ENCODE measurements at places on chromosomes 2 and 18. TPM values are rescaled to one million over a fixed set of nuclear protein-coding genes. Genes with fewer than 3 reads are reported as not detected.

GRCh38 chr18:46013484-46014189, 46.5 kb upstream of the EPG5 start:
- H3K36me3 ChIP-seq, result peaks cover 8% of the 10 kb centered on the region
- peaks cover 46% of the 10 kb centered on the region for H3K4me1 ChIP-seq
- H3K4me3 ChIP-seq, result no peak overlapping the region
- no peaks in the 10 kb centered on the region for H3K27me3 ChIP-seq
- no peak for DNase-seq

DNA sequence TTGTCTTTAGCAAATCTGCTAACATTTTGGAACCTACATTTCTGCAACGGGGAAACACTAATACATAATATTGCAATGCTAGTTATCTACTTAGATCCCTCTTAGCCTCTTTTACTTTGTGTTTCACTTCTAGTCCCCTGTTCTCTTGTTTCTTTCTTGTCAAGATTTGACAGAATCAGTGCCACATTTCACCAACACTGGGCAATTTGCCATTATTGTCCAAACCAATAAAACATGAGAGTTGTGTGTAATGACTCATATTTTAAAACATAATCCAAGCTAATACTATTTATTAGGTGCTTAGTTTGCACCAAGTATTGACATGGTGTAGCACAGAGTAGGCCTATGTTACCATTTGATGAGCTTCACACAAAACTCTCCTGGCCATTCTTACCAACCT, 33.7 kb upstream of the ACVR1C start:
- H3K36me3 ChIP-seq, result no peaks in the 10 kb centered on the region
- H3K27ac ChIP-seq, result no peak overlapping the region
- no peak overlapping the region for H3K4me3 ChIP-seq
- no peaks in the 10 kb centered on the region for H3K4me1 ChIP-seq
- no peak for DNase-seq

- H3K36me3 ChIP-seq, result peaks cover 24% of the 10 kb centered on the region
- DNase-seq, result no peak
- H3K27ac ChIP-seq, result no peak overlapping the region
- no peaks in the 10 kb centered on the region for H3K27me3 ChIP-seq
- H3K4me3 ChIP-seq, result no peak overlapping the region
Observed at GRCh38 chr2:112000399-112001135, 54.5 kb upstream of the TMEM87B start.

GRCh38 chr2:172083628-172084394, 1.5 kb upstream of the DLX1 start:
- H3K4me1 ChIP-seq, result peaks cover 69% of the 10 kb centered on the region
- H3K36me3 ChIP-seq, result no peaks in the 10 kb centered on the region
- H3K4me3 ChIP-seq, result peak overlapping the region; percentile 47
- H3K27me3 ChIP-seq, result peaks cover 98% of the 10 kb centered on the region
- no peak for DNase-seq
- no peak overlapping the region for H3K27ac ChIP-seq

Gene SDC1
- 6.0 TPM for total RNA-seq

Gene RBKS
- total RNA-seq, result 3.1 TPM

Data from spleen (tissue), 13 donors.